ENCODE measurements at places on chromosomes 3 and 15.

GRCh38 chr3:16295298-16295890 is 30.4 kb downstream of the OXNAD1 start:
- DNase-seq, result no peak

DNA sequence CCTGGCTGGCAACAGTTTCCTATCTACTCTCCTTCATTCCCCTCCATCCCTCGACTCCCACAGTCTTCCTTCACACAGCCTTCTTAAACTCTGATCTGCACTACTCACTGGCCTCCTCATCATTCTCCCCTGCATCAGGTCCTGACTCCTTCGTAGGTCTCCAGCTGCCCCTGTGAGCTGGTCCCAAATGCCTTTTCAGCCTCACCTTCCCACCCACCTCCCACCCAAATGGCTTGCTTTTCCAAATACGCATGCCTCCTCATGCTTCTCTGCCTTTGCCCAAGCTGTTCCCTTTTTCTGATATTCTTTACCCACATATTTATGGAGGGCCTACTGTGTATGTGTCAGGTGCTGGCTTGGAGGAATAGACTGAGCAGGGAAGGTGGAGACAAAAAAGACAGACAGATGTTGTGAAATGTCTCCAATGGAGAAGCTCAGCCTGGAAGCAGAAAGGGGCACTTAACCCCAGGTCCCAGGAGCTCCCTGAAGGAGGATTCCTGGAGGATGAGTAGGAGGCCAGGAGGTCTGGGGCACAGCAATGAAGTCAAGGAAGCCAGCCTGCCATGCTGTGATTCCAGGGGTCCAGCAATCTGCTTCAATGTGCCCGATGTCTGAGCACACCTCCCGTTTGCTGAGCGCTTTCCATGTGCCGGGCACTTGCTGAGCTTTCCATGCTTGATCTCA is 252.2 kb downstream of the SHQ1 start:
- DNase-seq, result no peak

DNA sequence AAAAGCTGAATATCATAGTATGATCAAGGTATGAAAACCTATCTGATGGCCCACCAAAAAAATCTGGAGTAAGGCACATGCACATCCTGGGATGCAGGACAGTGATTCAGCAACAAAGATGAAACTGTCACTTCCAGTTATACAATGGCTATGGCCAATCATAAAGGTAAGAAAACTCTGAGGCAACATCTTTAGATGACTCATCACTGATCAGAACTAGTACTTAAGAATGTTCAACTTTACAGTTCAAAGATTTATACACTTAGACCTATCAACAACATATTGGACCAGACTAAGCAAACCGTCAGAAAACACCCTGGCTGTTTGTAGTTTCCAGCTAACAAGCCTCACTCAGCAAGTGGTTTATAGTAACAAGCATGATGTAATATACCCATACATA is 21.3 kb upstream of the PLCH1 start:
- DNase-seq, result no peak

DNA sequence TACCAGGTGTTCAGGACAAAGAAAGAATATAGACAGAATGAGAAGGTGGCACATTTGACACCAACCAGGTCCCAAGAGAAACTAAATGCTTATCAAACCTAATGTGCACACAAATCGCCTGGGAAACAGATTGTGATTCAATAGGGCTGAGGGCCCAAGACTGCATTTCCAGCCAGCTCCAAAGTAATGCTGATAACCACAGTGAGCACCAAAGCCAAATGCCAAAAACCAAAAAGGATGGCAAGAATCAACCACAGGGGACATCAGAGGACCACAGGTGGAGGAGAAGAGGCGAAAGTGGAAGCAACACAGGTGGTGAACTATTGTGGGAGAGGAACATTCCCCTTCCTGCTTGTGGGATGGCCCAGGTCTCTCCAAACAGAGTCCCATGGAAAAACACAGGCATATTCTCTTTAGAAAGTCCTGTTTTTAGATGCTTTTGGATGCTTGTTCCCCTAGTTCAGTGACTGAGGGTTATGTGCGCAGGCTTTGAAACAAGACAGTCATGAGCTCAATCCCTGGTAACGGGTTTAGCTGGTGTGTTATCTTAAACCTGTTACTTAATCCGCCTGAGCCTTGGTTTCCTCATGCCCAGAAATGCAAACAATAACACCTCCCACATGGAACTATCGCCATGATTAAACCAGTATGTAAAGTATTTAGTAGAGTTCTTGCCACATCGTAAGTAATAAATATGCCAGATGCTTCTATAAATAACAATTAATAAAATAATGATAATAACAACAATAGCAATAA is 241.7 kb downstream of the ATP8B4 start:
- DNase-seq, result no peak

GRCh38 chr3:142963234-142963515 is 299 bp downstream of the PAQR9 start:
- no peak for DNase-seq

DNA sequence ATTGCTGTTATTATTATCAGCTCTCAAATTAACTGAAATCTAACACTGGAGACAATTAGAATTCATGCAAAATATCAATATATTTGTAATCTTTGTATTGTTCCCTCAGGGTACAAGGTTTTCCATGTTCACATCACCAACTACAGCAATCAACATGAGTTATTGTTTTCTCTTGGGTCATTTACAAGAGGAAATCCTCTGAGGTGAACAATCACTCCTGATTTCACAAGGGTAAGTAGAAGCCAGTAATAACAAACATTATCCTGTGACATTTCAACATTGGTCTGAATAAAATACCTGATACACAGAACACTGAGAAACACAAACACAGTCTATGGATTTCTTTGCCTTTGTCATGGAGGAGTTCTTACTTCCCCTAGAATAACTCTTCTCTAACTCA is 174.0 kb downstream of the SUCNR1 start:
- DNase-seq, result no peak

- DNase-seq, result no peak
Observed at GRCh38 chr3:162122405-162122804, 625.8 kb downstream of the OTOL1 start.

DNA sequence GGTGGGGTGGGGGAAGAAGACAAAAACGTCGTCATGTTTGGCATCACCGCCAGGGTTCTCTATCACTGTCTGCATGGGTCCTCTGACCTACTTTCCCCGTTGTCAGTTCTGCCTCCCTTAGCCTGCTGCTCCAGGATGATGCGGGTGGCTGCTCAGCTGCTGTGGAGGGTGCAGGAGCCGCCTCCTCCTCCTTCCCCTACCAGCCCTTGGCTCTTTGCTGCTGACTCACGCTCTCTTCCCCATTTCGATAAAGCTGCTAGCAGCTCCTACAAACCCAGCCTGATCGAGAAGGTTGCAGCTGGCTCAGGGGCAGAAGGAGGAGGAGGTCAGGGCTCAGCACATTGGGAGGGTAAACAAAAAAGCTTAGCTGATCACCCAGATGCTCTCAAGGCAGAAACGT is 49.5 kb upstream of the SEC13 start:
- DNase-seq, result no peak

DNA sequence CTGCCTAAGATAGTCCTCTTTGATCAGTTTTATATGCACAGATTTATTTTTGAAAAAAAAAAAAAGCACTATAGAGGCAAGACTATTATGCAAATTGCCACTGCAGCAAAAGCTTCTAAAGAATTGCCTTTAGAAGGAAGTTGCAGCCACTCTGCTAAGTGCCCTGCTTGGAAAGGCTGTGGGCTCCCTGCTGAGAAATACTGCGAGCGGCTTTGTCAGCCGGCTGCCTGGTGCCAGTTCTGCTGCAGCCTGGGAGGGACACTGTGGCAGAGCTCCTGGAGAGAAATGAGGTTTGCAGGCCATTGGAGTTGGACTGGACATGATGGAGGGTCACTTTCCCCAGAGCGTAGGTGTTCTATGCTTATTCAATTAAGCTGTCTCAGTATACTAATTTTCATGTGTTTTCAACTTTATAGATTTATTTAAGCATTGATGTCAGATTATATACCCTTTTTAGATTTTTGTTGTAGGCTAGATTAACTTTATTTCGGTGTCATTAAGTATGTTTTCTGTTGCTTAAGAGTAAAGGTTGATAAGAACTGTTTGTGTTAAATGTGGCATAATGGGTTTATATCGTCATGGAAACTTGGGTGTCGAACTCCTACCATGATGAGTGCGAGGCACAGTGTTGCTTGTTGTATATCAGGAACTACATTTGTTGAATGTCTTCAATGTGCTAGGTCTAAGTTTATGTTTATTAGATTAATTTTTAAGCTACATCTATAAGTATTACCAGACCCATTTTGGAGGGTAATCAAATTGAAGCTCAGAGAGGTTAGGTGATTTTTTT is 6.6 kb downstream of the MAP2K5 start:
- no peak for DNase-seq

- no peak for DNase-seq
Observed at GRCh38 chr15:91465696-91466095, 365.6 kb downstream of the SV2B start.

DNA sequence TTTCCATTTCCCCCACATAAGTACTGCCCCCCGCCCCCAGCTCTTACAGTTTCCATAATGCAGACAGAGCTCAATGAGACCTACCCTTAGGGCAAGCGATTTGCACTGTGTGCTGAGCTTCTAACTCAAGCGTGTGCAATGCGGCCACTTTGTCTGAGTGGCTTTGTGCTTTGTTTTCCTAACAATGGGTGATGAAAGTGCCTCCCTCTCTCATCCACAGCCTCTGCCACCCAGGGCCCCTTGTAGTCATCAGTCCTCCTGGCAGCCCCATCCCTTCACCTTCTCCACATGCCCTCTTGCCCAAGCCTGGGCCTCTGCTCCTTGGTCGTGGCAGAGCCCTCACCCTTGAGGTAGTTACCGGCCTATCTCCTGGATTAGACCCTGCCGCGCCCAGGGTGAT is 17.2 kb downstream of the DAPK2 start:
- DNase-seq, result no peak

DNA sequence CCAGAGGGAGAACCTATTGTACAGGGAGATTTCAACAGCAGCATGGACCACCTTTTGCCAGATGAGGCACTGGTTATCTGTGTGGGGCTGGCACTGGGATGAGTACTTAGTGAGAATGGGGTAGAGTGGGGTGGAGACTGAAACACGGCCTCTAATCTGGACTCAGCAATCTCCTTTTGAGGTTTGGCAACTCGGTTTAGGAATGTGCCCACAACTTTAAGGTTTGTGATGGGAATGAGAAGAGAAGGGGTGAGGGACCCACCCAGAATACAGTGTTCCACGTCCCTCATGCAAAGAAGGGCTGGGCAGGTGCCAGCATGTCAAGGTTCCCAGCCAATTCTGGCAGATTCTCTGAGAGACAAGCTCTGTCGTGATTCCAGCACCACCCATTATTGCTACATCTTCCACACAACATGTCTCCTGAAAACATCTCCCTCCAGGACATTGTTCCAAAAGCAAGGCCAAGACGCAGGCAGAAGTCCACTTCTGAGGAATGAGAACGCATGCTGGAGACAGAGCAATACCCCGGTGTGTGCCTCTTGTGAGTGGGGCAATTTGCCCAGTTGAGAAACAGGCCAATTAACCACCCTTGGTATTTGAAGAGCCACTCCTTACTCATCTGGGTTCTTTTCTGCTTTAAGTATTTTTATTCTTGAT is 37.5 kb upstream of the CCR4 start:
- peak; percentile 84 for DNase-seq

GRCh38 chr15:23866832-23867231 is 179.7 kb upstream of the NDN start:
- DNase-seq, result no peak

DNA sequence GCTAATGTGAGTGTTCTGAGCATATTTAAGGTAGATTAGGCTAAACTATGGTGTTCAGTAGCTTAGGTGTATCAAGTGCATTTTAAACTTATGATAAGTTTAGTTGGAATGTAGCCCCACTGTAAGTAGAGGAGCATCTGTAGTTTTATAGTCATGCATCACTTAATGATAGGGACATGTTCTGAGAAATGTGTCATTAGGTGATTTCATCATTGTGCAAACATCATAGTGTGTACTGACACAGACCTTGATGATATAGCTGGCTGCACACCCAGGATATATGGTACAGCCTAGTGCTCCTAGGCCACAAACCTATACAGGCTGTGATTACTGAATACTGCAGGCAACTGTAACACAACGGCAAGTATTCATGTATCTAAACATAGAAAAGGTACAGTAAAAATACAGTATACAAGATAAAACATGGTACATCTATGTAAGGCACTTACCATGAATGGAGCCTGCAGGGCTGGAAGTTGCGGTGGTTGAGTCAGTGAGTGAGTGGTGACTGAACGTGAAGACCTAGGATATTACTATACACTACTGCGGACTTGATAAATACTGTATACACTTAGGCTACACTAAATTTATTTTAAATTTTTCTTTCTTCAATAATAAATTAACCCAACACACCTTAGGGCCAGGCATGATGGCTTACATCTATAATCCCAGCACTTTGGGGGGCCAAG is 17.9 kb downstream of the DNAH1 start:
- no peak for DNase-seq

DNA sequence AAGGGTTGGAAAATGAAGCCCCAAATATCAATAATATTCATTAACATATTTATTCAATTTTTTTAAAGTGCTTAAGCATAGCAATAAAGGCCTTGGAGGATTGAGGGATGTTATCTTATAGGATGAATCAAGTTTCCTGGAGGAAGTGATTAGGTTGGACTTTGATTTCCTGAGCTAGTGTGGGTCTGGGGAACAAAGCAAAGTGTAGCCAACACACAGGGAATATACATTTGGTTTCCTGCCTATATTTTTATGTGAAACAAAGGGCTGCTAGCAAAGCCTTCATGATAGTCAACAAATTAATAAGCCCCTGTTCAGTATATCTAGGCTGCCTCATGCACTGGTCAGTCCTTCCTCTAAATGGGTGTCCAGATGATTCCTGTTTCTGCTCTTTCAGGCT is 261.1 kb upstream of the IL12A start:
- no peak for DNase-seq
